ENCODE measurements at places on chromosomes 4 and X. TPM values are rescaled to one million over a fixed set of nuclear protein-coding genes. Genes with fewer than 3 reads are reported as not detected.

DNA sequence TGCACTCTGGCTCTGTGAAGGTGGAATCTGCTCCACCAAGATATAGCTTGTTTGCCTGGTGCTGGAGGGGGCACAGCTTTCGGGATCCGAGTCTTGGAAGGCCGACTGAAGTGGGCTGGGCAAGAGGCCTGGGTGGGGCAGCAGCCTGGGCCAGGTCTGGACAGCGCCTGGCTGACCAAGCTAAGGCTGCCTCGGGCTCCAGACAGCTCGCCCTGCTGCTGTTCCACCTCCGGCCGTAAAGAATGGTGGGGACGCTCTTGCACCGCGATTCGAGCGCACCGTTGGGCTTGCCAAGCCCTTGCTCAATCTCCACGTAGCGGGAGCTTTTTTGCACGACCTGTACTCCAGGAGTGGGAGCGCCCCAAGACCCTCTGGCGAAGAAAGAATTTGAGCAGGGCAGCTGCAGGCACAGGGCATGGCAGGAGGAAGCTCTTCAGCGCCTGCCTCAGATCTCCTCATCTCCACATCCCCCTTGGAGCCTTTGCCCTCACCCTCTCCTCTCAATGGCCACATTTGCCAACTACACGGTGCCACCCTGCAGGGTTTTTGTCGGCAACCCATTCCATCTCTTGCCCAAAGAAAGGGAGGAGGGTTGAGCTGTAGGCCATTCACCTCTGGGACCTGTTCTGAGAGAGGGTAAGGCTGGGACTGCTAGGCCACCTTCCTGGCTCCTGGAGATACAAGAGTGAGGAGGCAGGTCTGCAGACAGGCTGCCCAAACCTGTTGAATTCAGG, 18.9 kb downstream of the CNGA2 start:
- H3K27ac ChIP-seq = no peak overlapping the region
- H3K4me3 ChIP-seq = no peak overlapping the region
- DNase-seq = peak; percentile 35

- peaks cover 26% of the 10 kb centered on the region for H3K4me1 ChIP-seq
- H3K4me3 ChIP-seq = peak overlapping the region; percentile 7
- peak; percentile 59 for DNase-seq
- no peaks in the 10 kb centered on the region for H3K36me3 ChIP-seq
- peak overlapping the region; percentile 55 for H3K27ac ChIP-seq
Observed at GRCh38 chr4:159266981-159267868, 164.3 kb downstream of the RAPGEF2 start.

DNA sequence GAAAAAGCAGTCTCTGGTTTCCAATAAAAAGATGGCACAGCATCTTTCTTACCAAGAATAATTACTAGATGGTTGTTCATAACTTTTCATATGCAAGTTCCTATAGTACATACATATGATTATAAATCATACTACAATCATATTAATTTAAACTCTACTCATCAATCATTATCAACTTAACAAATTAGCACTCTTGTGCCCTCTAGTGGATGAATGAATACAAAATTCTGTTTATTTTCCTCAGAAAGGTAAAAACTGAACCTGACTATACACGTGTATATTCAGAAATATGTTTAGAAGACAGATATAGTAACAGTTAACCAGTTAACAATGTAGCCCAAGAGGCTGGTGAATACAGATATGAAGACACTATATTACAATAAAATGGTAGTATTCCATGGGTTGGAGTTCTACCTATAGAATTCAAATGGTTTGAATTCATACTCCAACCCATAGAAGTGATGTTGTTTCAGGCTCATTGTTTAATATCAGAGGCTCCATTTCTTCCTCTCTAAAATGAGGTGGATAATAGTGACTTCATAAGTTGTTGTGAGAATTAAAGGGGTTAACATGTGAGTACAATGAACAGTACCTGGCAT, 100.0 kb downstream of the ADAMTS3 start:
- H3K27me3 ChIP-seq = no peaks in the 10 kb centered on the region
- no peak overlapping the region for H3K4me3 ChIP-seq
- H3K27ac ChIP-seq = no peak overlapping the region
- DNase-seq = peak; percentile 35

The HPF1 gene
- 20.4 TPM for total RNA-seq

The DCUN1D4 gene
- 51.4 TPM for total RNA-seq

The TIMM17B gene
- total RNA-seq = 2.9 TPM
